Right ventricle myocardium inferior (tissue), 1 donor: ENCODE measurements at places on chromosomes 7 and 10.
A peak's percentile ranks its signal among the peaks of the same experiment; 100 is the strongest.

DNA sequence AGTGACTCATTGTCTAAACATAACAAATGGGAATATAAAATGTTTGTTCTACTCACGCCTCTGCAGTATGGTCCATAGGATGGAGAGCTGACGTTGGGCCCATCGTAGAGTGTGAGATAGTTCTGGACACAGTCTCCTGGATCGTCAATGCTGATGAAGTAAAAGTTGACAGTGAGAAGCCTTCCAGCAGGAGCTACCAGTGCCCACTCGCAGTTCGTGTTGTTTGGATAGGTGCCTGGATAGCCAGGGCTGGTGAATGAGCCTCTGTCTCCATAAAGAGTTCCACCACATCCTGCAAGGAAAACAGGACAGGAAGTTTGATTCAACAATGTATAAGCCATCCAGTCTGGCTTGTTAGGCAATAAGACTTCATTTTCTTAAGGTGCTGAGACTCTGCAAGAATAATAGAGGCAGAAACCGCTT, 79.6 kb downstream of the OR13A1 start:
- DNase-seq = no peak

DNA sequence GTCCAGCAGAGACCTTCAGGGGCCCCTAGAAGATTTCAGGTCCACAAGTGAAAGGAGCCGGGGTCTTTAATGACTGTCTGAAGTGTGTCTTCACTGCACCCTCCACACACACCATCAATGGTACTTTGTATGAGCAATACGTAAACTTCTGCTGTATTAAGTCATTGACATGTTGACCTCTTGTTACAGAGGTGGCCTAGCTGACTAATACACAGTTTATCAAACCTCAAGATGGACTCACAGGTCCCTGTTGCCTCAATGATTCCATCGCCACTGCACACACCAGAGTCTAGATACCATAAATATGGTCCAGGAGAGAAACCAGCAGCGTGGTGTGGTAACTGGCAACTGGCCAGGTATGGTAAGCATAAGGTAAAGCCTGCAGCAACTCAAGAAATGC, 19.5 kb downstream of the KCNMA1 start:
- DNase-seq = no peak

GRCh38 chr7:25929448-25929847, 222.6 kb upstream of the NFE2L3 start:
- peak; percentile 20 for DNase-seq

GRCh38 chr7:123867225-123867624, 22.3 kb downstream of the HYAL4 start:
- DNase-seq = no peak

DNA sequence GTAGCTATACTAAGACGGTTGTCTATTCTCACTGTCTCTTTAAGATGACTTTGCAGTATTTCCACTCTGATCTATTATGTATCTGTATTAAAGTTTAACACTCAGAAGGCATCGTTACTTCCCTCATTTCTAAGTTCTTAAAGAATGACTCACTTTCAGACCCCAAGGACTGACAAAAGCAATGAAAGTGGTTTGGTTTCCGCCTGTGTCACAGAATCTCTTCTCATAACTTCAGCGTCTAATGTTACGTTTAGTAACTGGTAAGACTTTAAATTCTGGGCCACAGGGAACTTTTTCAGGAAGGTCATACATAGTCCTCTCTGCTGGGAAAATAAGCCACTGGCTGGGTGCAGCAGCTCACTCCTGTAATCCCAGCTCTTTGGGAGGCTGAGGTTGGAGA, 892.0 kb upstream of the AUTS2 start:
- DNase-seq = no peak

GRCh38 chr7:95432606-95433005, 2.2 kb downstream of the PON2 start:
- no peak for DNase-seq
